EL (cell line): ENCODE measurements at places on chromosomes 6 and 20.

GRCh38 chr6:148776321-148777308 is 29.8 kb downstream of the UST start:
- peak; percentile 77 for DNase-seq

- DNase-seq: no peak
Measured at GRCh38 chr6:37536491-37537190, 36.9 kb upstream of the CCDC167 start.

- DNase-seq: no peak
Measured at GRCh38 chr6:167397712-167398111, 72.8 kb downstream of the TTLL2 start.

DNA sequence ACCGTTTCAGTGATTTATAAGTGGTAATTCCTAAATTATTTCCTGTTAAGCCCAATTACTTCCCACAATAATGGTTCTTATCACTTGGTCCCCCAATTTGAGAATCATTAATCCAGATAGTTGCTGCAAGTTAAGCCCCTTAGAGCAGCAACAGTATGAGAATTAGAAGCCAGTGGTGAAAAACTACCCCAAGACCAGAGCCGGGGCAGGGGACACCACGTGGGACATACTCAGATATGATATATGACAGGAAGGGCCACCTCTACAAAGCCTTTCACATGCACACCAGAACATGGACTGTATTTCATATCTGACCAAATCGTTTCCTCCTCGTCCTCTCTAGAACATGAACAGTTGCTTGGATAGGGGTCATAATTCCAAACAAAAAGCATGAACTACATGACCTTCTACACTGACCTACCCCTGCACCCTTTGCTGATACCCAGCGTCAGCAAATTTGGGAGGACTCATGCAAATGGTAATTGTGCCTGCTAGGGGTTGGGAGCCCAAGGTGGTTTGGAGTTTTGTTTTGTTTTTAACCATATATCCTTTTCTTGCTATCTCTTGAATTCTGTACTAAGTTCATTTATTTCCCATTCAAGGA is 3.9 kb downstream of the JAG1 start:
- no peak for DNase-seq

- DNase-seq: peak; percentile 51
Measured at GRCh38 chr6:37303891-37304503, 46.1 kb upstream of the TMEM217 start.

GRCh38 chr6:11480541-11480940 is 57.0 kb upstream of the TMEM170B start:
- DNase-seq: no peak

DNA sequence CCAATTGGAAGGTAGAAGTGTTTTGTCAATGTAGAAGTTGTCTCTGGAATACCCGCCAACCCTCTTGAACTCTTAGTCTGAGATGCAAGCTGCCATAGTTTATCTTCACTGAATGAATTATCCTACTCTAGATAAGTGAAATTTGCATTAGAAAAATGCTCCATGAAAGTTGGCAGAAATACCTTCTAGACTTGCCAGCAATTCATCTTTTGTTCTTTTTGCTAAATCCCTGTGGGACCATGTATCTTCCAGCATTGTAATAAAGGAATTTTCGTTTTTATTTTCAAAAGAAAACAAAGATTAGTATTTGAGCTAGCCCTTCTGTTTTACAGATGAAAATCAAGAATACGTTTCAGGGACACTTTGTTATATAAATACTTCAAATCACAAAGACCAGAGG is 244.2 kb downstream of the CBLN4 start:
- no peak for DNase-seq

- DNase-seq: peak; percentile 45
Measured at GRCh38 chr20:38187517-38187916, 22.4 kb upstream of the TGM2 start.

DNA sequence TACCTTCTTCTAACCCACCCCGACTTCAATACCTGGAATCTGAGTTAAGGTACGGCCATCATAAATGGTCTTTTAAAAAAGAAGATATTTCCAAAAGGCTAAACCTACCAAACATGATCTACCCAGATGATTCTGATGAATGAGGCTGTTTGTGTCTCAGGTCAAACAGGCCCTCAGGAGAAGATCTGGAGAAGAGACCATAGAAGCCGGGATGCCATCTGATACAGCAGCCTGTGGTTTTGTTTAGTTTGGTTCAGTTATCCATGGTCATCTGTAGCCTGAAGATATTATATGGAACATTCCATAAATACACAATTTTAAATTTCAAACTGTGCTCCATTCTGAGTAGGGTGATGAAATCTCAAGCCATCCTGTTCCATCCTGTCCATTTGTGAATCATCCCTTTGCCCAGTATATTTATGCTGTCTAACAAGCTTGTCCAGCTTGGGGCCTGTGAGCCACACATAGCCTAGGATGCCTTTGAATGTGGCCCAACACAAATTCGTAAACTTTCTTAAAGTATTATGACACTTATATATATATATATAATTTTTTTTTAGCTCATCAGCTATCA is 4.0 kb upstream of the CAP2 start:
- DNase-seq: peak; percentile 70

GRCh38 chr20:440636-441035 is 21.7 kb downstream of the TBC1D20 start:
- DNase-seq: peak; percentile 45

DNA sequence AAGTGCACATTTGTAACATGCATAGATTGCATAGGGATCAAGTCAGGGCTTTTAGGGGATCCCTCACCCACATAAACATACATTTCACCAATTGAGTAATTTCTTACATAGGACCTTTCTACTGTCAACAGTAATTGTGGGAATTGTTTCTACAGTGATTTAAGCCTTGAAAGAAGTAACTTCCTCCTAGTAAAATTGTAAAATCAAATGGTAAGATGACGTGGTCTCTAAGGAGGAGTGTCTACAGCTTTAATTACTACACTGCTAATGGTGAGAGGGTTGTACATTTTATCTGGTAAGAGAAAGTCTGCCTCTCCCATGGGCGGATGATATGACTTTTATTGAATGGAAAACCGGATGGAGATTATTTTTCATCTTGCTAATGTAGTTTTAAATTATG is 98.0 kb downstream of the RPP40 start:
- DNase-seq: no peak

GRCh38 chr20:23332467-23332866 is 18.1 kb upstream of the NXT1 start:
- DNase-seq: no peak

- no peak for DNase-seq
Measured at GRCh38 chr20:59146780-59147565, 16.6 kb upstream of the ZNF831 start.

DNA sequence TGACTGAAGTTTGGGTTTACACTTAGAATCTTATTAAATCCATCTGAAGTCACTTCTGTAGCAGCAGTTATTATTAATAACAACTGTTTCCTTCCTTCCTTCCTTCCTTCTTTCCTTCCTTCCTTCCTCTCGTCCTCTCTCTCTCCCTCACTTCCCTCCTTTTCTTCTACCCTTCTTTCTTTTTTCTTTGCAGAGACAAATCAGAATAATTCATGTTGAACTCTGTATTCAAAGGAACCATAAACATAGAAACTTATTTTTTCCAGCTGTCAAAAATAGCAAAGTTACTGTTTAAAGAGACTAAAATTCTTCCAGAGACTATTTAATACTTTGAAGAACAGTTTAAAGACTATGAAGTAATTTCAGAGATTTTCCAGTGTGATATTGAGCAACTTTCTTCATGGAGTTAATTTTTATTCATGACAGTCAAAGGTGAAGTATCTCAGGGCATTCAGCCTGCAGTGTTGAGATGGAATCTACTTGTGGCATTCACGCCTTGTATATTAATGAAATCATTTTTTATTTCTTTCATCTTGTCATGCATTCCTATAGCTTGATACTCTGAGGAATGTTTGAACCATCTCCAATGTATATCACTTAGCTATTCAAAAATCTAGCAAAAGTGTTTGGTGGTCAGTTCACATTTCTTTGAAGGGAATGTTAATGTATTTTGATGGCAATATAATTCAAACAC is 109.7 kb downstream of the BCAS1 start:
- DNase-seq: no peak

- DNase-seq: no peak
Measured at GRCh38 chr6:107154131-107154800, 39.0 kb upstream of the BEND3 start.

DNA sequence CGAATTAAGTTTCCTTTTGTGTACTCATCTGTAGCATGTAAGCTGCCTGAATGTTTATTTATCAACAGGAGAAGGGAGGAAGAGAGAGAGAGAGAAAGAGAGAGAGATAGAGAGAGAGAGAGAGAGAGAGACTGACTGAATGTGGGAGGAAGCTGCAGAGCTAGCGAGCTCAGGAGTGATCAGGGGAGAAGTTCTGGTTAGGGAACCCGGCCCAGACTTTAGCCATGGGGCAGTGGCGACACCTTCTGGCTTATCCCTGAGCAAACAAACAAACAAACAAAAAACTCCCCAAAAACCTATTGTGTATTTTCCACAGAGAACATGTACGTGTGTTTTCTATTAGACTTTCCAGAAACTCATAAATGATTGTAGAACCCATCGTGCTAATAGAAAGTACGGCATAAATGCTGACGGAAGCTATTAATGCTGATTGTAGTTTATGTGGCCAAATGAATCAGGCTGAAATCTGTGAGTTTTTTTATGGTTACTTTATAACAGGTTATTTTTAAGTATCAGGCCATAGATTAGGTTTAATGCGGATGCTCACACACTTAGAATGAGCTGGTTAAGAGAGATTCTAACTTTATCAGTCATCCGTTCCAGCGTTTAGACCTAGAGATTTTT is 92.8 kb downstream of the CLIC5 start:
- peak; percentile 75 for DNase-seq

GRCh38 chr6:72739368-72739779 is 117.5 kb downstream of the KCNQ5 start:
- no peak for DNase-seq

- peak; percentile 8 for DNase-seq
Measured at GRCh38 chr20:58133020-58133808, 95.2 kb downstream of the ANKRD60 start.

- no peak for DNase-seq
Measured at GRCh38 chr6:66230591-66230990, 523.6 kb upstream of the EYS start.

DNA sequence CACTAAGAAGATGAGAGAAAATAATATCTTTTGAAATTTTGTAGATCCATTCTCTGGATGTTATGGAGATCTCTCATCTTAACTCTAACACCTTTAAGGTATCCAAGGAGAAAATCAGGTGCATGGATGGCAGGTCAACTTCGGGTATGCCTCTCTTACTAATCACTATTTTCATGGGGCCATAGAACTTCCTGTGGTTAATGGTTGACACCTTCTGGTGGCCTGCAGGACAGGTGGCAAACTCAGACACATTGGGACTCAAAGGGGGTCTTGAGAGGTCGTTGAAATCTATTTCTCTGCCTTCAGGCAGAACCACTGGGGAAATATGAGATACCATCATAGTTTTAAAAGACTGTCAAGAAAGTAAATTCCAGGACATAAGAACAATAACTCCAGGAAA is 76.5 kb downstream of the ADAT2 start:
- DNase-seq: no peak

GRCh38 chr20:60000271-60001042 is 42.2 kb downstream of the CDH26 start:
- no peak for DNase-seq

DNA sequence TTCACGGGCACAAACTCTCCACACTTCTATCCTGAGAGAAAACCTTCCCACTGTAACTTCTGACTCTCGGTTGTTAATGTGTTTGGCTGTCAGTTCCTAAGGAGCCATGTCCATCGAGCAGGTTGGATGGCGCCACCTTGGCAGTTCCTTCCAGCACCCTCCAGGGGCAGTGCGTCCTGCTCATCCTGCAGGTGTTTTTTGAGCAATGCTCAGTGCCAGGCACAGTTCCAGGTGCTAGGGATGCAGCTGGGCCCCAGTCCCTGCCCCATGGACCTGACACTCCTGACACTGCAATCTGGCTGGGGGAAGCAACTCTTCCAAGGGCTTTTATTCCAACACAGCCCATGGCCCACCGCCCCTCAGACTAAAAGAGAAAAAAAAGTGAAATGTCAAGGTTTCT is 376.4 kb downstream of the PREX1 start:
- no peak for DNase-seq

- no peak for DNase-seq
Measured at GRCh38 chr6:13383328-13384163, 55.2 kb upstream of the TBC1D7 start.

DNA sequence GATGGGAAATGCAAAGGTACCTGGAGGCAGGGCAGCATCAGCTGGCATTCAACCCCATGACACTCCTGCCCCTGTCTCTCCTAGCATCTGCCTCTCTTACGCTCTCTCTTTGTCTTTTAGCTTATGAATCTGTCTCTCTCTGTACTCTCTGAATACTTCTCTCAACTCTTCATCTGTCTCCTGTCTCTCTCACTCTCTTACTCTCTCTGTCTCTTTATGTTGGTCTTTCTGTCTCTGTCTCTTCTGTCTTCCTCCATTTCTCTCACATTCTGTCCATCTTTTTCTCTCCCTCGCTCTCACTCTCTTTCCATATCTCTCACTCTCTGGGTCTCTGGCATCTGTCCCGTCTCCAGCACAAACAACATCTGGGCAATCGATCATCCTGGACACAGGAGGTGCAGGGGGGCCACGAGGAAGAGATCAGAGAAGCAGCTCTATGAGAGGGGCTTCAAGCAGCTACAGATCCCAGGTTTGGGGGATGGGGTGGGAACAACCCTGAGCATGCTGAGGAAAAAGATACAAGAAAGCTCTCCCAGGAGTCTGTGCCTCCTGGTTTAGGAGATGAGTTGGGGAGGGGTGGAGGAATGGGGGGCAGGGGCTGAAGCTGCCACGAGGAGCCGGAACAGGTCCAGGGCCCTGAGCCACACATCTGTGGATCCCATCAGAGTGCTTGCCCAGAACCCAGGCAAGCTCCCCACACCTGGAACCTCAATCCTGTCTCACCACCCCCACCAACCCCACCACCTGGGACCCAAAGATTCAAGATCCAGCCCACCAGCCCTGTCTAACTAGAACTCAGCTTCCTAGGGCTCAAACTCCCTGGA is 2.4 kb downstream of the COL11A2 start:
- DNase-seq: no peak

- DNase-seq: peak; percentile 83
Measured at GRCh38 chr6:158150701-158151100, 17.4 kb downstream of the SERAC1 start.

DNA sequence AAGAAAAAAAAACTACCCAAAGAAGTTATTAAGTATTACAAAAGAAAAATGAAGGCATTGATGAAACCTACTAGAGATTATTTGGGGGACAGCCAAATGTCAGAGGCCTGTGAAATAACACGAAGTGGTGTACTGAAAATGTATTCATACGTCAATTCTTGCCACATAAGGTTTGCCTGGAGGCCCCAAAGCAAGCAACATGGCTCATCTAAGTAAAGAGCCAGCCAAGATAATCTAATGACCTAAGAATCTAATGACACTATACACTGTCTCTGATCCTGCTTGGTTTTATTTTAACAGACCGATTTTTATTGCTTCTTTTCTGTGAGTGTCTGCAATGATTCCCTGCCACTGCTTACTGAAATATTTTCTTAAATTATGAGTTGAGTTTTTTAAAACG is 34.7 kb downstream of the FILIP1 start:
- peak; percentile 80 for DNase-seq

GRCh38 chr20:57783196-57783595 is 73.4 kb upstream of the PMEPA1 start:
- no peak for DNase-seq
